ENCODE measurements at places on chromosomes 1 and 21. TPM values are rescaled to one million over a fixed set of nuclear protein-coding genes. Genes with fewer than 3 reads are reported as not detected.

- no peak for DNase-seq
Measured at GRCh38 chr1:10063878-10064277, 31.1 kb downstream of the UBE4B start.

DNA sequence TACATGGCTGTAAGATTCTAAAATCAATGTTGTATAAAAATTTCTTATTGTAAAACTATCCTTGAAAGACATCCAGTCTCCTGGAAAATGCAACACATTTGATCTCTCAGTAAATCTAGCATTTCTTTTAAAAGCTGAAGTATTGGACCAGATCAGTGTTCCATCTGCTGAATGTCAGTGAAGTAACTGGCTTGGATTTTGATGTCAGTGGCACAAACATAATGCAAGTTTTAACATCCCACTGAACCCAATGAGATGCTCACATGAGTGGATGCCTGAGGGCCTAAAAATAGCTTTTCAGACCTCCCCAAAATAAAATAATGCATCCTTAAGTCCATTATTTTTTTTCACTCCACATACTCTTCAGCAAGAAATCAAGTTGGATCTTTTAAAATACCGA lies 1432.2 kb downstream of the MRPL39 start:
- no peak for DNase-seq

DNA sequence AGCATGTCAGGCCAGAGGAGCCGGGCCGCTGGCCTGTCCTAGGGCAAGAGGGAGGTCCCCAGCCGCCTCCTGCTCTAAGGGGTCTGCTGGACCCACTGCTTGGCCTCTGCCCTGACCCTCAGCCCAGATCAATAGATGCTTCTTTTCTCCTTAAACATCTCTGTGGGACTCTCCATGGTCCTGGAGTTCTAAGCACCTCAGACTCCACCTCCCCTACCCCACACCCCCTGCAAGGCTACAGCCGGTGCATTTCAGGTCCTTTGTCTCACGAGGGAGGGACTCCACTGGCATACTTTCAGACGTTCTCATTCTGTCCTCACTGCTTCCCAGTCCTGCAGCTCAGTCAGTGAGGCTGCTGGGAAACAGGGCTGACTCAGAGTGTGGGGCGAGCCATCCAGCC lies 11.0 kb downstream of the CNTN2 start:
- DNase-seq, result no peak

DNA sequence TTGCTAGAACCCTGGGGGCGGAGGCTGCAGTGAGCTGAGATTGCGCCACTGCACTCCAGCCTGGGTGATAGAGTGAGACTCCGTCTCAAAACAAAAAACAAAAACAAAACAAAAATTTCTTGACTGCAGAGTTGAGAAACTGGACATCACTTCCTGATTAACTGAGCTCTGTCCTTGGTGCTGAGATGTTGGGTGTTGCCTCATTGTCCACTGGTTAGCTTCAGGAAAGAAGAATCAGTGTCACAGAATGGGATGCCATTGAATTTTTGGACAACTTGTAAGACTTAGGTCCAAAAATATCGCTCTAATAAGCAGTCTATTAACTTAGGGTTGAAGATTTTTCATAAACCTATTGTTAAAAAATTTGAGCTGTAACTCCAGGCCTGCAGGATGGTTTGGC lies 23.8 kb upstream of the KCNA10 start:
- DNase-seq, result no peak

GRCh38 chr1:171595324-171595723 lies 26.7 kb upstream of the MYOCOS start:
- DNase-seq, result no peak

Gene LCE3E
- total RNA-seq, result not detected

All from activated naive CD4-positive, alpha-beta T cell treated with anti-CD3 and anti-CD28 coated beads, Interleukin-2, amount 50 U/mL, for 72 hours (primary cell).